ENCODE measurements at places on chromosomes 7 and 10.

DNA sequence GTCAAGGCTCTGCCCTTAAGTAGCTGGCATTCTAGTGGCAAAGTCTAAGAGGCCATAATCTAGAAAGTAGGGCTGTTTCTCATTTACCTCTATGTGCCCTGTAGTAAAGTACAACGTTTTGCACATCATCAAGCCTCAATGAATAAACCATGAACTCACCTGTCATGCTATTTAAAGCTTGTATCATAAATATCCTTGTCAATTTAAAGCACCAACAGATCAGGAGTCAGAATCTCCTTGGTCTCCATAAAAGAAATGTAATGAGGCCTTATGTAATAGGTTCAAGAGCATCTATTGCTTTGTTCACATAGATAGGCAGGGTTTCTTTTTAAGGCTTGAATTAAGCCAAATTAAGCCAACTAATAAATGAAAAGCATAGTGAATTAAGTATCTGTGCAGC is 181.9 kb downstream of the KMT2E start:
- DNase-seq: no peak

GRCh38 chr7:129713544-129713943 is 102.0 kb downstream of the NRF1 start:
- no peak for DNase-seq

DNA sequence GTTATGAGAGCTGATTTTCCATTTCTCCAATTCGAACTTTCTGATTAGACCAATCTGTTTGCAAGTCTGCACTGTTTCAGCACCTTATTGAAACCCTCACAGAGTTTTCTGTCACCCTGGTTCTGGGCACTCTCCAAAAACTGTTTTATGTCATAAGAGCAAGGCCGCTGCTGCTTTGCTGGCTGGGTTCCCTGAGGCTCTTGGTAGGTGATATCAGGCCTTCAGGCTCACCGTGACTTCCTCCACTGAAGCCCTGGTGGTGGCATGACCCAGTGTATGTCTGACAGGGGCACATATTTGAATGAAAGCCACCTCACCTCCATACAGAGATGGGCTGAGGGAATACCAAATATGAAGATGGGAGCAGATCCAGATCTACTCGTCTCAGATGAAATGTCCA is 8.3 kb downstream of the RABGEF1 start:
- no peak for DNase-seq

DNA sequence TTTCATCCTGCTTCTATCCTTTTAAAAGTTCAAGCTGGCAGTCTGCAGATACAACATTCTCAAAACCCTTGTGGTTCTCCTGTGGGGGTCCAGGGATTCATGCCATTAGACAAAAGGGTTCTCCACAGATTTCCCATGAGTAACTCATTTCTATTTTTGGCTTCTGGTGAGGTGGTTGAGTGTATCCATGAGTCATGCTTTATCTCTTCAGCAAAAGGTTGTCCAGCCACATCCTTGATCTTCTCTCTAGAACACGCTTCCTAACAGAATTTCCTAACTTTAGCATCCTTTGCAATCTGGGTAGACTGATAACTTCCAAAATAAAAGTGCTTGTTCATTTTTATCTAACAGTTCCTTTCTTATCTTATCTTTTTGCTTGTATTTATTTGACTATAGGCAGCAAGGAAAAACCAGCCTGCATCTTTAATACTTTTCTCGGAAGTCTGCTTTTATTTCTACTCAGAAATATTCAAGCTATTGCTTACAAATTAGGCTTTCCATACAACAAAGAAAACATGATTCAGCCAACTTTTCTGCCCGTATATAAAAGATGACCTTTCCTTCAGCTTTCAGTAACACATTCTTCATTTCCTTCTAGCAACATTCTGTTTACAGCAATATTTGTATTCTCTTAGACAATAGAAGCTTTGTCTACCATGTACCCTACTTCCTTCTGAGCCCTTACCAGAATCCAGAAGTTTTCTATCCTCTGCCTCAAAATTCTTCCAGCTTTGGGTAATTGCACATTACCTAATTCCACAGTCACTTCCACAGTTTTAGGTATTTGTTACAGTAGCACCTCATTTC is 79.3 kb upstream of the IL6 start:
- DNase-seq: no peak

DNA sequence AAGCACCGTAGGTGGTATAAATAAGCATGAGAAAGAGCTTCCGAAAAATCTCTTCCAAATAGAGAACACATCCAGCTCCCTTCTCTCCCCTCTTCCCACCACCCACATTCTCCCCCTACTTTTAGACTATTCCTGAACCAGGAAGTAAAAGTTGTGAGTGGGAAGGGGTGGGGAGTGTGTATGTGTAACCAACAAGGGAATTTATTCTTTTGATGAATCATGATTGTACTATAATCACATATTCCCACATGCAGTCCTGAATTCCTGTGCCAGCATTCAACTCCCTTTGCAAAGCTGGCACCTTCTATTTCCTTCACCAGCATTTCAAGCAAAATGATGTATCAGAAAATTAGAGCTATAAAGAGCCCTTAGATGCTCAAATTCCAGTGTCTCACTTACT is 230.6 kb upstream of the CHRM2 start:
- DNase-seq: no peak

- DNase-seq: no peak
Observed at GRCh38 chr7:44380831-44381493, 55.6 kb upstream of the CAMK2B start.

DNA sequence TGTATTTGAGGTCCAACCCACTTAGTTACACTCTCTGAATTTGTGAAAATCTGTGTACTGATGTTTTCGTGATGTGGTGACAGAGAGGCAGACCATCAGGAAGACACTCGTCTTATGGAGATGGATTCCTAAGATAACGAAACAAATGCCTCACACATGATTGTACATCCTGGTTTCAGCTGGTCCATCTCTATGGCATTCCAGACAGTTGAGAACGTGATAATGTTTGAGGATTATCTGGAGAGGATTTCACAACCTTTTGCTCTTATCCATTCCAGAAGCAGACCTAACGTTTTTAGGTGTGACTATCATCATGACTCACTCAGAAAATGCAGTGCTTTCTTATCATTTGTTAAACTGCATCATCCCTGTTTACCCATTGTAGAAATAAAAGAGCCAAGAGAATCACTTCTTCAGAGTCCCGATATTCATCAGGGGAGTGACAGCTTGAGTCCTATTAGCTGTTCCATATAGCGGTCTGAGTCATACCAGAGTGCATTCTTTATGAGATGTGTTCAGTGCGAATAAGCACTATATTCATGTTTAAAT is 74.5 kb downstream of the BMPER start:
- DNase-seq: no peak

- no peak for DNase-seq
Observed at GRCh38 chr10:123018531-123018930, 9.7 kb downstream of the ACADSB start.

GRCh38 chr10:9508606-9509005 is 1454.1 kb downstream of the GATA3 start:
- no peak for DNase-seq

DNA sequence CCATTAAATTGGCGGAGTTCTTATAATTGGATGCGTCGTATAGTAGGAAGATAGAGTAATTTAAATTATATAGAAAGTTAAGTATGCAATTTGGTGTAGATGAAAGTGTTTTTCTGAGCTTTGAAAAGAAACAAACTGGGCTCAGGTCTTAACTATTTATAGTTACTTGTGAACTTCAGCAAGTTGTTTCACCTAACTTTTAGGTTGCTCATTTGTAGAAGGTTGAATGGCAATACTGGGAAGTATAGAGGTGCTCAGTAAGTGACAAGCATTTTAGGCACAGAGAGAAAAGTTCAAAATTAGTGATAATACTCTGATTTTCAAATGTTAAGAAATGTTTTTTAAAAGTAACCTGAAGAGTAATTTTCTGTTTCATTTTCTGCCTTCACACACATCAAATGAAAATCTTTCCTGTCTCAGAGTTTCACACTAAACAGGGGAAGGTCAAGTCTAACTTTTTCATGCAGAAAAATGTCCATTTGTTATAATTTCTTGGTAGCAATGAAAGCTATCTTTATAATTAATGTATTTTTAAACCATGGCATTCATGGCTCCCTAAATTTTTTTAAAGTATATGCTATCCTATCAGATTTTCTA is 146.5 kb downstream of the PHF14 start:
- DNase-seq: no peak

- no peak for DNase-seq
Observed at GRCh38 chr7:8785081-8785480, 351.7 kb downstream of the NXPH1 start.

DNA sequence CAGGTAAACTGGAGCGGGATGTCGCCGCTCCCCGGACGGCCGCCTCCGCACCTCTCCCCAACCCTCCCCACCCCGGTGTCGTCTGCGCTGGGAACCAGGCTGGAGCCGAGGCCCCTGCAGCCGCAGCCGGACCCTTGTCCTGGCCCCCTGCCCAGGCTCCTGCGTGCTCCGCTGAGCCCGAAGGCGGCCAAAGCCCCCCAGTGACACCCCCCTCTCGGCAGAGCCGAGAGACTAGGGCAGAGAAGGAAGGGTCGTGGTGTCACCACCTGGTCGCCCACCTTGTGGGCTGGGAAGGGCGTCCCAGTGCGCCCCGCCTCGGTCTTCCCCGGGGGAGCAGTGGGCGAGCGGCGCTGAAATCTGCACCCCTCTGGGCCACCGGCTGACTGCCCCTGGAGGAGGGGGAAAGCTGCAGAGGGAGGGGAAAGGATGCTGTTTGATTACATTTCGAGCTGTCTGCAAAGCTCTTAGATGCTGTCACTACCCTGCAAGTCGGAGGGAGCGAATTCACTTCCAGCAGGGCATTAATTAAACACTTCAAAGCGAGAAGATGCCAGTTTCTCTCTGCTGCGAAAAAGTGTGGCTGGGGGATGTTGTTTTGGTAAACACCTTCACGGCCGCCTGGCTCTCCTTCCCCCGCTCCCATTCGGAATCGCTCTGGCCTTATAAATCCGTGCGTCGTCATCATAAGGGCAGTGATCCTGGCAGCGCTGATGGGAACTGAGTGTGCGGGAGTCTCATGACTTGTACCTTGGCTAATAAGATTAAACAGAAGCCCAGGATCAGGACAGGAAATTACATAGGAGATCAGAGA is 622 bp downstream of the DYNC1I1 start:
- DNase-seq: no peak

DNA sequence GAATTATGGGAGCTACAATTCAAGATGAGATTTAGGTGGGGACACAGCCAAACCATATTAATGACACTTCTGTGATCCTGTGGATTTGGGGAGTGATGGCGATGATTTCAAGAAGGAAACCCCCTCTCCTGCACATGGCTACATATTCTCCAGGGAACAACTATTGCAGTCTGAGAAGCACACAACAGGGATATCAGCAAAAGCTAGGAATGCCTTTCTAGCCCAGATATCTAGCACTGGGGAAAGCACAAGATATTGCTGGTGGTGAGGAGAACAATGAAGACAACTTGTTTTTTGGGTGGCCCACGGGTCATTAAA is 24.3 kb downstream of the EPDR1 start:
- no peak for DNase-seq

DNA sequence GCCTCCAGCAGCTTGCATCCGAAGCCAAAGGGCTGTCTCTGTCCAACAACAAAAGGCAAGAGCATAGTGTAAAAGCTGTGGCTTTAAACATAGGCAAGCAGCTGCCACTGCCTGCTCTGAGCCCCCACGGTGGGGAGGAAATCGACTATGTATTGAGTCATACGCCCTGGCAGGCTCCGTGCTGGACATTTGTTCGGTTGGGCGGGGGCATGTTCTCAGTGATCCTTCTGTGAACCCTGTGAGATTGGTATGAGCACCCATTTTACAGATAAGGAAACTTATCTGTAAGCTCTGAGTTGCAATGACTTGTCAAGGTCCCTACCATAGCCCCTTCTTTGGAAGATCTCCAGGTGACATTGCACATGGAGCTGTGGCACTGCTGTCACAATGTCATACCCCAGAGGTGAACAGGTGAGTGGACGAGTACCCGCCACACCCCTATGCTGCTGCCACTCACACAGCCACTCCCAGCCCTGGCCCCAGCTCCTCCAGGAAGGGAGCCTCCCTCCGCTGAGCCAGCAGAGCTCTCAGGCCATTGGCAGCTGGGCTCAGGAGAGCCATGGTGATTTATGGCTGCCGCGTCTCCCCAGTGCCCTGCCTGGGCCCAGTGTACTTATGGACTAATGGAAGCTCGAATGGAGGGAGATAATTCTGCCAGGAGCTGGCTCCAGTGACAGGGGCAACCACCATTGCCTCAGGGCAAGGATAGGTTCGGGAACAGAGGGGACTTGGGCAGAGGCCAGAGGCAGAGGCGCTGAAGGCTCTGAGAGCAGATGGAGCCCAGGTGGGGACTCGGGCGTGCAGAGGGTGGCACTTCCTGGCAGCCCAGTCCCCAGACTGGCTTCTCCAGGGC is 43.7 kb downstream of the UNC5B start:
- DNase-seq: no peak

- DNase-seq: no peak
Observed at GRCh38 chr7:90736968-90737939, 141.1 kb downstream of the CDK14 start.

GRCh38 chr10:35004651-35005050 is 85.5 kb downstream of the CUL2 start:
- no peak for DNase-seq

- no peak for DNase-seq
Observed at GRCh38 chr10:93513091-93513490, 16.7 kb downstream of the CEP55 start.

GRCh38 chr10:96415891-96416554 is 57.2 kb upstream of the OPALIN start:
- no peak for DNase-seq

GRCh38 chr10:6145166-6145987 is 56.5 kb downstream of the RBM17 start:
- DNase-seq: no peak

- DNase-seq: no peak
Observed at GRCh38 chr10:29811751-29812427, 177.1 kb upstream of the SVIL start.

DNA sequence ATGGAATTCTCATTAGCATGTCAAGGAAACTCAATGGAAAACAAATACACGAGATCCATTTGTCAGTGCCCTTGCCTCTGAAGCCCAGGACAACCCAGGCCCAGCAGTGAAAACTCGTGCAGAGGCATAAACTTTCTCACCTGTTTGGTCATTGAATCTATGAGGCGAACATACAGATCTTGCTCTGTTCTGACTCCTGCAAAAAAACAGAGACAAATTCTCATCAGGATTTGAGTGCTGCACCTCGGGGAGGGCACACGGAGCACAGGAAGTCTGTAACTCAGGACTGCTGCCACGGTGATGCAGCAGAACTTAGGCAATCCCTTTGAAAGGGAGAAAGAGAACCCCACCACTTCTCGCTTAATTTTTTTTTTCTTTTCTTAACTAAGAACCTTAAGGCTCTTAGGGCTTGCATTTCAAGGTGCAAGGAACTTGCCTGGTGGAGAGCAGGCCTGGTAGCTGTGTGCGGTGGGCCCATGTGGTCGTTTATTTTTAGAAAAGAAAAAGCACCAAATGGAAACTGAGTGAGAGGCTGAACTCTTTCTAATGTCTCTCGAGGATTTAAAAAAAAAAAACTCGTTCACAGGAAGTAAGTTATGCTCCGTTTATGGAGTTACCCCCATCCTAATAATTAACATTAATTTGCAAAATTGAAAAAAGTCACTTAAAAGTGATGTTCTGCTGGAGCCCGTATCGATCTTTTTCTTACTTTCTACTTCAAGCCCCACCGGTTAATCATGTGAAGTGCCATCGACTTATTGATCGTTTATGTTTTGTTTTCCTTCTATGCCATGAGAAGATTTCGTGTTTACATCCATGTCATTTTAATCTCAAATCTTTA is 1.8 kb downstream of the EBF3 start:
- no peak for DNase-seq

- no peak for DNase-seq
Observed at GRCh38 chr10:117174439-117175214, 22.7 kb upstream of the KCNK18 start.

GRCh38 chr7:108653526-108653925 is 83.9 kb downstream of the DNAJB9 start:
- no peak for DNase-seq

- DNase-seq: no peak
Observed at GRCh38 chr7:96084881-96085553, 236.9 kb downstream of the SLC25A13 start.
